ENCODE measurements at places on chromosomes 4 and X.

DNA sequence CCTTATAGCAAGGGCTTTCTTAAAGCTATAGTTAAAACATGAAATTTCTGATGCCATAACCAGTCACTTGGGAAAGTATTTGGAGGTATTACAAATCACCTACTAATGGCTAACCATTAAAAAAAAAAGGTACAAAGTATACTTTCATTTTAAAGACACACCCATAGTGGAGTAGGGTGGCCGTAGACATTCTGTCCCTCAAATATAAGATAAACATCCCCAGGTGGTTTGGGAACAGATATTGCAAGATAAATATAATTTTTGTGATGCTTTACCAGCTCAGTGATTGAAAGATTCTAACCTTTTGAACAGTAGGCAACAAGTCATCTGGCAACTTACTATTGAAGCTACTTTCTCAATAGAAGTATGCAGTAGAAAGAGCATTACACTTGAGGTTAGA lies 6.2 kb upstream of the FAT1 start:
- DNase-seq: no peak

GRCh38 chr4:912548-913279 lies 19.4 kb downstream of the GAK start:
- no peak for DNase-seq

- no peak for DNase-seq
These were observed 5.2 kb upstream of the FRYL start for GRCh38 chr4:48785302-48785701.

- no peak for DNase-seq
These were observed 38.0 kb downstream of the TRIM2 start for GRCh38 chr4:153241970-153242838.

DNA sequence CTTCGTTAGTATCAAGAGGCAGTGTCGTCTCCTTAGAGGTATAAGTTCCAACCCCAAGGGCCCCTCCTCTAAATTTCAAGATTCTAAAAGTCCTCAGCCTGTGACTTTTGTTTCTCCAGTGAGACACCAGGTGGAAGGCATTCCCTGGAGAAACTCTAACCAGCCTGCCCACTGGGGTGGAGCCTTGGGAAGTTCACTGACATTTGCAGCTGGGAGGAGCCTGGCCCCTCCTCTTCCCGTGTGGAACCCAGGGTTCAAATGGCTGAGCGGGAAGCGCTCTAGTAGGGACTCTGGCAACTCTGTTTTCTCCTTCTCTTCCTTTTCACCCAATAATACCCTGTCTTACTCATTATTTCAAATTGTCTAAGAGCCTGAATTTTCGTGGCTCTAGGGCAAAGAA lies 325.0 kb downstream of the TLL1 start:
- no peak for DNase-seq

- no peak for DNase-seq
These were observed 32.3 kb downstream of the SH2D1A start for GRCh38 chrX:124378643-124379042.

- peak; percentile 79 for DNase-seq
These were observed 37.7 kb upstream of the ARAF start for GRCh38 chrX:47523297-47523696.

- no peak for DNase-seq
These were observed 154.7 kb downstream of the RAB28 start for GRCh38 chr4:13329340-13329850.

- DNase-seq: no peak
These were observed 819 bp downstream of the NSG1 start for GRCh38 chr4:4387531-4388310.

GRCh38 chr4:113444386-113444785 lies 317.2 kb downstream of the CAMK2D start:
- DNase-seq: no peak

DNA sequence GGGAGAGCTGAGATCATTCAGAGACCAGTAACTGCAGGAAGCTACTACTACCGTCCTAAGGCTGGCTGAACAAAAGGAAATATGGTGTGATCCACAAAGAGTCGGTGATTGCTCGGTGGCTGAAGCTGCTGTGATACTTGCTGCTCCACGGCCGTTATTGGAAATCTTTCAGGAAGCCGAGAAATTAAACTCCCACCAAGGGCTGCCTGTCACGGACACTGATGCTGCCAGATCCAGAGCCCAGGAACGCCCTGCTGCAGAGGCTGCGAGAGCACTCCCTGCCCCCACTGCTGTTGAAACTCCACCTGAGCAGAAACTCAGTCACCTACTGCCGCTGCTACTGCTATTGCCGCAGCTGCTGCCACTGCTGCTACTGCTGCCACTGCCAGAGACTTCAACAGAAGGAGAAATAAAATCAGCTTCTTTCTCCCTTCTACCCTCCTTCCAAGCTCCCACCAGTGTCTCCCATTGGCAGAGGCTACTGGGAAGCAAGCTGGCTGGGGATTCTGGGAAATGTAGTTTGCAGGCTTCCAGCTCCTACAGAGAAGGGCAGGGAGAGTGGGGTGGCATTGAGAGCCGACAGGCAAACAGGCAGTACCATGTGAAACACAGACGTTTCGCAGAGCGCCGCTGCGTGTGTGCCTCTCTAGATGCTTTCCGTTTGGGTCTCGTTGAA lies 126.0 kb upstream of the ENPP6 start:
- peak; percentile 63 for DNase-seq

GRCh38 chrX:39972340-39972739 lies 125.4 kb downstream of the BCOR start:
- no peak for DNase-seq

- no peak for DNase-seq
These were observed 7.4 kb downstream of the H2BW2 start for GRCh38 chrX:104047171-104047570.

GRCh38 chrX:9534686-9535085 lies 69.8 kb downstream of the TBL1X start:
- DNase-seq: no peak

- DNase-seq: no peak
These were observed 84.0 kb upstream of the PPP2R3B start for GRCh38 chrX:470686-471085.

- DNase-seq: no peak
These were observed 209.9 kb downstream of the PARM1 start for GRCh38 chr4:75142850-75143249.

DNA sequence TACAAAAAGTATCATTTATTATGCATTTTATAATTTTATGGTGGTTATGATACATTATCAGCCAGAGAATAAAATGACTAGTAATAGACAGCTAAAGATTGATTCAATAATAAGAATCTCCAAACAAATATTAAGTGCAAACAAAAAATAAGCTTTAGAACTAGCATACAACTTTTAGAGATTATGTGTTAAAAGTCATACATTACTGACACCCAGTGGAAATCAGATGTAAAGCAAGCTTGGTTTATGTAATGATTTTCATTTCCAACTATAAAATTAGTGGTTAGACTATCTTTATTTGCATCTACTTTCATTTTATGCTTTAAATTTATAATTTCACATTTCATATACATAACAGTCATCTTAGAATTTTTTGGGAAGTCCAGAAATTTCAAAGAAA lies 57.7 kb downstream of the IL13RA2 start:
- DNase-seq: peak; percentile 26

- no peak for DNase-seq
These were observed 62.5 kb downstream of the RGS12 start for GRCh38 chr4:3355266-3355748.

DNA sequence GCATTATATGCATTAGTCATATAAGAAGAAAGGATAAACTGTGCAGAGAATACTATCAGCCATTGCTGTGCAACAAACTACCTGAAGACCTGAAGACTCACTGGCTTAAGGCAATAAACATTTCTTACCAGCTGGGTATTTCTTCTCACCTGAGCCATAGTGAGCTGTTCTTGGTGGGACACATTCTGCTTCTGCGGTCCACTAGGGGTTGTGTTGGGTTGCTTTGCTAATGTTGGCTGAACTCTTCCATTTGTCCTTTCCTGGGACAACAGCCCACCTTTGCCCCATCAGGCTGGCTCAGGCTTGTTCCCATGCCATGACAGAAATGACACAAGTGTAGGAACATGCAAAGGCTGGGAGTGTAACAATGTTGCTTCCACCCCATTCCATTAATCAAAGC lies 388.6 kb downstream of the PCDH7 start:
- no peak for DNase-seq

DNA sequence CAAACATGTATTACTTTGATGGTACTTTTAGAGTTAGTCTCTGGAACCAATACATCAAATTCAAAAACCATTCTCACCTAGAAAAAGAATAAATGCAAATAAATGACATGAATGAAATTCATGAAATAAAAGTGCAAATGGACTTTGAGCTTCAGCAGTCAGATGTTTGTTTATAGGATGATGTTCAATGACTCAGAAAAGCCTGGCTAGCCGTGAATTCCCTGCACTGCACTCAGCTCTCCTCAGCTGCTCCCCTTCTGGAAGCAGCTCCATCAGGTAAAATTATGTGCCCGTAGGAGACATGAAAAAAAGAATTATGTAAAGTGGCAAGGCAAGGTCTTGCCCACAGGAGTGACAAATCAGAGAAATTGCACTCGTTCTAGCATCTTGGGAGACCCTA lies 390.6 kb downstream of the GPM6A start:
- DNase-seq: no peak

GRCh38 chr4:36332782-36333131 lies 51.3 kb downstream of the DTHD1 start:
- no peak for DNase-seq

DNA sequence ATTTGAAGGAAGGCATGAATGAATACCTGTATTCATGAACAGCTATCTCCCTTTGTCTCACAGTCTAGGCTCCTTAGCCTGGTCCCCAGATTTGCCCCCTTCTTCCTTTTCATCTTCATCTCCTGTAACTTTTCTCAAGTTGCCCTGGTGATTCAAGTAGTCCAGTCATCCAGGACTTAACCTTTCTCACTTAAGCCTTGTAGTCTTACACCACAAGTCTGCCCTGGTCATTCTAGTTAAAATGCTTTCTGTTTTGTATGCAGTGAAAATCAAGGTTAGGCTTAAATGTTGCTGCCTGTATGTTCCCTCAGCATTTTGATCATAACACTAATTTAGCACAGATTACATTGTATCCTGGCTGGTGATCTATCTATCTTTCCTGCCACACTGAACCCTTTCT lies 58.5 kb upstream of the SLC7A11 start:
- no peak for DNase-seq

DNA sequence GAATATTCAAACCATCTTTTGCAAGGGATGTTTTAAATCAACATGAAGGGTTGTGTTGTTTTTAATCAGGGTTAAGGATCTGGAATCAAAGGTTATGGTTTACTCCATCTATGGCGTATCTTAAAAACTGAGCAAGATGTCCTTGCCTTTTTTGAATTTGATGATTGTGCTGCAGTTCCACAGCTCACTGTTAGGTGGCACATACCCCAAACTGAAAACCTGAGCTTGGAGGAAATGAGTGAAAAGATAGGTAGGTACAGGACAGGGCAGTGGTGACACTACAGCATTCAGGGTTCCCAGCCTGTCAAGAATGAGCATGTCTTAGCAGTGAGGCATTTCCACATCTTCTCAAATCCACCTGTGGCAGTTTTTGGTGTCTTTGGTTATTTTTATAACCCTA lies 13.1 kb upstream of the EOLA1 start:
- DNase-seq: no peak

- DNase-seq: no peak
These were observed 75.2 kb downstream of the PSAPL1 start for GRCh38 chr4:7359400-7360062.

- peak; percentile 55 for DNase-seq
These were observed 31.0 kb upstream of the TLR3 start for GRCh38 chr4:186037692-186038658.

DNA sequence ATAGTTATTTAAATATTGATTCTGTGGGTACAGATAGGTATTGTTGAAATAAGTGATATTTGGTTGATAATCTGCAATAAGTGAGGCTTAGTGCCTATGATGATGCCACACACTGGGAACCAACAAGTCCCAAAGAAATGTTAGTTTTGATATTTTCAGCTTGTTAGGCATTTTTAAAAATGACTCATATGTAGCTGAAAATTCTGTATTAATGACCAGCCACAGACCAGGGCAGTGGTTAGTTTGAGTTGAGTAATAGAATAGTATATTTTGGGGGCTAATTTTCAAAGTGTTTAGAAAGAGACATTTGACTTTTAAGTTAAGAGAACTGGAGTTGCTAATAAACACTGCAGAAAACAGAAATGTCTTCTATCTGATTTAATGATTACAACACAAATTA lies 9.4 kb downstream of the INTU start:
- no peak for DNase-seq

GRCh38 chrX:104098151-104098808 lies 14.0 kb upstream of the ZCCHC18 start:
- DNase-seq: peak; percentile 86

GRCh38 chrX:24153178-24153795 lies 3.8 kb downstream of the ZFX start:
- no peak for DNase-seq

DNA sequence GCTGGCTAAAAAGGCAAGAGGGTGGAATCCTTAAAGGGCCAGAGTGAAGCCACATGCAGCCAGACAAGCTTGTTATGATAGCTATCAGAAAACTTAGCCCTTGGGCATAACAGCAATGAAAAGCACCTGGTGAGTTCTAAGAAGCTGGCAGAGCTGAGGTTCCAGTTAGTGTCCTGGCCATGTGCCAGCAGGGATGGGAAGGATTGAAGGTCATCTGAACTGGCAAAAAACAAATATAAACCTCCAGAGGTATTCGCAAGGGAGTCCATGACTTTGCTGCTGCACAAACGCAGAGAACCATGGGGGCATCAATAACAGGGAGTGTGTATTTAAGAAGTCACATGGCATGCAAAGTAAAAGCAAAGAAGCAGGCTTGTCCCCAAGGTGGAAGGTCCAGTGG lies 208.9 kb downstream of the FAM47A start:
- no peak for DNase-seq

DNA sequence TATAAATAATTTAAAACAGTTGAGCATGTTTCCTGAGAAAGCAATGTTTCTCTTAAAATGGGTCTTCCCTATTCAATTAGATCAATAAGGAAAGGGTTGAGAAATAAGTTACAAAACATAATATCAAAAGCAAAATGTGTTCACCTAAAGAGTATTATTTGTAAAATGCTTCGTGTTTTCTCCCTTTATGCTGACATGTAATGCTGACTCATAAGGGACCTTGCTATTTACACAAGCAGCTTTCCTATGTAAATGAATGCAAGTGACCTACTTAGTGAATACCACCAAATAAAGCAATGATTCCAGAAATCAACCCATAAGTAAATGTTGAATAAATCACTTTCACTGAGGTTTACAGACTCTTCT lies 91.5 kb downstream of the ELOVL6 start:
- DNase-seq: no peak

- DNase-seq: no peak
These were observed 14.7 kb downstream of the ATP8A1 start for GRCh38 chr4:42642101-42642797.

GRCh38 chrX:18721683-18722499 lies 14.4 kb downstream of the PPEF1 start:
- no peak for DNase-seq

- no peak for DNase-seq
These were observed 4.1 kb upstream of the PDGFC start for GRCh38 chr4:156975686-156976085.

All from NCI-H2081 (cell line).